Placental pericyte (primary cell): ENCODE measurements at places on chromosomes 13 and 19. TPM values are rescaled to one million over a fixed set of nuclear protein-coding genes. Genes with fewer than 3 reads are reported as not detected.

C13orf46 gene
- 0.44 and 0.86 TPM in 2 replicates for total RNA-seq

ZBTB45 gene
- total RNA-seq = 7.2 and 11.6 TPM in 2 replicates

STAP2 gene
- total RNA-seq = 3.1 and 5.5 TPM in 2 replicates

TBXA2R gene
- 1.5 and 5.6 TPM in 2 replicates for total RNA-seq

CCL25 gene
- total RNA-seq = not detected in 2 replicates

AXL gene
- 265 and 531 TPM in 2 replicates for total RNA-seq

TNFSF9 gene
- total RNA-seq = 0.29 TPM in 1 of 2 replicates, not detected in the other

IL12RB1 gene
- 0.43 and 0.88 TPM in 2 replicates for total RNA-seq

ZNF534 gene
- total RNA-seq = 0.44 and 0.57 TPM in 2 replicates

KLK14 gene
- total RNA-seq = not detected in 2 replicates

PDX1 gene
- not detected in 2 replicates for total RNA-seq

PRTN3 gene
- total RNA-seq = not detected in 2 replicates

MIA gene
- total RNA-seq = not detected in 2 replicates

FXYD5 gene
- total RNA-seq = 55.0 and 63.7 TPM in 2 replicates

ZNF559 gene
- total RNA-seq = 8.5 and 10.0 TPM in 2 replicates

CGB8 gene
- not detected in 2 replicates for total RNA-seq

IGFL3 gene
- not detected in 2 replicates for total RNA-seq

ELL gene
- 23.9 and 27.6 TPM in 2 replicates for total RNA-seq

ATP8A2 gene
- total RNA-seq = under 0.01 and 0.14 TPM in 2 replicates

S1PR4 gene
- total RNA-seq = not detected in 2 replicates

TTC9B gene
- total RNA-seq = not detected in 2 replicates

SPART gene
- 48.8 and 71.8 TPM in 2 replicates for total RNA-seq

AP2S1 gene
- 160 and 214 TPM in 2 replicates for total RNA-seq

CRTC1 gene
- total RNA-seq = 3.0 and 3.5 TPM in 2 replicates

KL gene
- total RNA-seq = under 0.01 TPM in 1 of 2 replicates, not detected in the other

PINLYP gene
- 0.66 and 2.4 TPM in 2 replicates for total RNA-seq

ZNF256 gene
- 4.8 and 5.0 TPM in 2 replicates for total RNA-seq

NMRK2 gene
- total RNA-seq = not detected in 2 replicates

BLVRB gene
- total RNA-seq = 37.8 and 116 TPM in 2 replicates

SHC2 gene
- 0.29 and 3.5 TPM in 2 replicates for total RNA-seq

METTL21C gene
- not detected in 2 replicates for total RNA-seq

CEACAM8 gene
- total RNA-seq = not detected in 2 replicates

KCNC3 gene
- total RNA-seq = not detected in 2 replicates

PLIN4 gene
- total RNA-seq = under 0.01 TPM in 2 replicates

GAS6 gene
- 184 and 227 TPM in 2 replicates for total RNA-seq

ADGRE1 gene
- 0.22 TPM in 1 of 2 replicates, not detected in the other for total RNA-seq

SIGLEC14 gene
- total RNA-seq = not detected in 2 replicates
